ENCODE measurements at places on chromosomes 2 and 18. TPM values are rescaled to one million over a fixed set of nuclear protein-coding genes. Genes with fewer than 3 reads are reported as not detected.

HOXD10 gene
- 19.4 TPM for total RNA-seq

HNMT gene
- 24.9 TPM for total RNA-seq

LINC00305 gene
- total RNA-seq: not detected

FBLN7 gene
- total RNA-seq: 0.30 TPM

HSBP1L1 gene
- 5.0 TPM for total RNA-seq

MARCHF4 gene
- total RNA-seq: 10.8 TPM

ANO7 gene
- 0.69 TPM for total RNA-seq

CLEC4F gene
- total RNA-seq: not detected

HOXD11 gene
- 7.8 TPM for total RNA-seq

ITGB6 gene
- total RNA-seq: 0.60 TPM

TGFA gene
- total RNA-seq: 0.28 TPM

LRATD1 gene
- 0.30 TPM for total RNA-seq

TTC31 gene
- total RNA-seq: 12.8 TPM

SERPINB11 gene
- not detected for total RNA-seq

TFPI gene
- 310 TPM for total RNA-seq

DIS3L2 gene
- total RNA-seq: 20.8 TPM

REG3G gene
- not detected for total RNA-seq

CENPA gene
- 0.30 TPM for total RNA-seq

SIX3 gene
- total RNA-seq: not detected

TLX2 gene
- not detected for total RNA-seq

C1QL2 gene
- not detected for total RNA-seq

LIMS3 gene
- 3.6 TPM for total RNA-seq

EDAR gene
- not detected for total RNA-seq

DSG4 gene
- not detected for total RNA-seq

CHAC2 gene
- total RNA-seq: 2.1 TPM

FRZB gene
- total RNA-seq: 0.23 TPM

MDH1B gene
- 0.59 TPM for total RNA-seq

CCDC121 gene
- 0.83 TPM for total RNA-seq

ZEB2 gene
- 50.8 TPM for total RNA-seq

UCN gene
- total RNA-seq: 0.30 TPM

RNF103 gene
- total RNA-seq: 14.5 TPM

CEBPZOS gene
- 20.0 TPM for total RNA-seq

ASB18 gene
- not detected for total RNA-seq
